ENCODE measurements at places on chromosomes 1 and 21.

GRCh38 chr1:75797273-75797588, 549 bp downstream of the MSH4 start:
- DNase-seq = no peak

- DNase-seq = no peak
These were observed 309.3 kb downstream of the DISC1 start for GRCh38 chr1:231935856-231936255.

GRCh38 chr1:208928349-208929010, 655.0 kb upstream of the CAMK1G start:
- no peak for DNase-seq

DNA sequence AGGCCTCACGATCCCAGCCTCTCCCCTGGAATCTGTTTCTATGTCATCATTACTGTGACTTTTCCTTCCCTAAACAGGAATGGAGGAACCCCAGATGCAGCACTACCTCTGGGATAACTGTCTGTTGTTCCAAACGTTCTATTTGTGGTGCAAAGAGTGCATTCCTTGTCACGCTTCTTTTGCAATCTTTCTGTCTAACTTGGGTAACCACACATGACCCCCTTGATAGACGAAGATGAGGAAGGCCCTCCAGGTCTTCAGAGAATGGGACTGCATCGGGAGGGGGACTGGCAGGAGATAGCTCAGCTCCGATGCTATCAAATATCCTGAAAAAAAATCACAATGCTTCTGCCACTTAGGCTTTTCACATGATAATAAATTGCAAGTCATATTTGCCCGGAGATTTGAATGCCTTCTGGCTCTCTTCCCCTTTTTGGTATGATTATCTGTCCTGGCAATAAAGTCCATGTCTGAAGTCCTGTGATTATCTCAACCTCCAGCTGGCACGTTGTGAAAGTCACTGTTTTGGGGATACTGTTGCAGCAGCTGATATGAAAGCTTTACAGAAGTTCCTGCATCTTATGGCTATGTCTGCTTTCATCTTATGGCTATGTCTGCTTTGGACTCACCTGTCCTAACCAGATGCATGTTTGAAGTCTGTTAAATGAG, 148.7 kb upstream of the LMO4 start:
- DNase-seq = no peak

- DNase-seq = no peak
These were observed 4.7 kb downstream of the GPR3 start for GRCh38 chr1:27397110-27397509.

GRCh38 chr1:94299627-94300553, 62.5 kb upstream of the ARHGAP29 start:
- DNase-seq = no peak

- no peak for DNase-seq
These were observed 55.7 kb downstream of the MRPL39 start for GRCh38 chr21:25551569-25551968.

GRCh38 chr1:31417148-31417547, 4.1 kb downstream of the SERINC2 start:
- no peak for DNase-seq

- DNase-seq = no peak
These were observed 37.5 kb downstream of the ELAPOR1 start for GRCh38 chr1:109151146-109151990.

DNA sequence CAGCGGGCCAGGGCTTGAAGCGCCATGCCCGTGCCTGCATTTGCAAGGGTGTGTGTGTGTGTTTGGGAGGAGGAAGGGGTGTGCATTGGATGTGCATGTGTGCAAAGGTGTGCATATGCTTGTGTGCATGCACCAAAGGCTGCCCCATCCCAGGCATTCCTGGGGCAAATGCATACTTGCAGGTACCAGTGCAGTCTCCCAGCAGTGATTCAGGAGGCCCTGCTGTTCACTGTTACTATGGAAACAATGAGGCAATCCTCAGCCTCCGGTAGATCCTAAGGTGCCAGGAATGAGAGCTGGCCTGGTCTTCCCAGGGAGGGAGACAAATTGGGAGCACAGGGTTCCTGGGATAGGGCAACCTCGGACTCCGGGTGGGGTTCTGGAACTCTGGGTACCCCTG, 7.5 kb upstream of the FNDC5 start:
- no peak for DNase-seq

All from NCI-H187 (cell line).